ENCODE measurements at places on chromosomes 12 and 14. TPM values are rescaled to one million over a fixed set of nuclear protein-coding genes. Genes with fewer than 3 reads are reported as not detected.
A peak's percentile ranks its signal among the peaks of the same experiment; 100 is the strongest.

The MMP14 gene
- total RNA-seq, result 14.0 TPM

The PZP gene
- 0.25 TPM for total RNA-seq

DNA sequence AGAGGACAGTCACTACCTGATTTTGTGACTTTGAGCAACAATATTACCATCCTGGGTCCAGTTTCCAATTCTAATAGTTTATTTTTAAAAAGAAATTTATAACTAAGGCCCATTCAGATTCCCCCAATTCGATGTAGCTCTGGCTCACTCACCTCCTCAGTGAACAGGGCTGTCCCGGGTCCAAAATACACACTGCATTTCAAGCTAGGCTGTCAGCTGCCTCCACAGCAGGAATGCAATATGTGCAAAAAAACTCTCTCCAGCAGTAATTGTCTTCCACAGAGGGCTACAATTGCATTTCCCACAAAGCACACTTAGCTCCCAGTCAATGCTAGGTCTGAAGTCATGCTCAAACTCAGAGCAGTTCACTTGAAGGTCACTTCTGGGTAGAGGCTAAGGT, 39.3 kb upstream of the ZNF641 start:
- no peak overlapping the region for H3K27ac ChIP-seq
- H3K27me3 ChIP-seq, result no peaks in the 10 kb centered on the region
- no peaks in the 10 kb centered on the region for H3K36me3 ChIP-seq
- no peaks in the 10 kb centered on the region for H3K4me1 ChIP-seq

The PIWIL1 gene
- not detected for total RNA-seq

The INHBC gene
- total RNA-seq, result not detected

DNA sequence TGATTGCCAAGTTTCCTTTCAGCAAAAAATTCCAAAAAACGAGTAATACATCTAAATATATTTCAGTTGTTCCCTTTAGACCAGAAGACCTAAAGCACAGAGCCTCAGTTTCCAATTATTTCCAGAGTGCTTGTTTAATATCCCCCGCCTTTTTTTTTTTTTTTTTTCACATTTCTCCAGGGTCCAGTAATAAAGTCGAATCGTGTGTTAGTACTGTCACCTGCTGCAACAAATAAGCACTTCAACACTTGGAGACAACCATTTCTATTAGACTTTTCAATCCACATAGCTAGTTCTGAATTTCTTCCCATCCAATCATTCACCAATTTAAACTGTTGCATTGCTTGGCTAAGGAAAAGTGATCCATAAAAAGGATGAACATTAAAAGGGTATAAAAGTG, 13.6 kb downstream of the PDE6H start:
- no peak overlapping the region for H3K4me3 ChIP-seq
- DNase-seq, result no peak
- no peaks in the 10 kb centered on the region for H3K4me1 ChIP-seq
- H3K27me3 ChIP-seq, result no peaks in the 10 kb centered on the region
- H3K36me3 ChIP-seq, result no peaks in the 10 kb centered on the region
- no peak overlapping the region for H3K27ac ChIP-seq

The DAO gene
- total RNA-seq, result not detected

The DPF3 gene
- total RNA-seq, result 21.8 TPM

DNA sequence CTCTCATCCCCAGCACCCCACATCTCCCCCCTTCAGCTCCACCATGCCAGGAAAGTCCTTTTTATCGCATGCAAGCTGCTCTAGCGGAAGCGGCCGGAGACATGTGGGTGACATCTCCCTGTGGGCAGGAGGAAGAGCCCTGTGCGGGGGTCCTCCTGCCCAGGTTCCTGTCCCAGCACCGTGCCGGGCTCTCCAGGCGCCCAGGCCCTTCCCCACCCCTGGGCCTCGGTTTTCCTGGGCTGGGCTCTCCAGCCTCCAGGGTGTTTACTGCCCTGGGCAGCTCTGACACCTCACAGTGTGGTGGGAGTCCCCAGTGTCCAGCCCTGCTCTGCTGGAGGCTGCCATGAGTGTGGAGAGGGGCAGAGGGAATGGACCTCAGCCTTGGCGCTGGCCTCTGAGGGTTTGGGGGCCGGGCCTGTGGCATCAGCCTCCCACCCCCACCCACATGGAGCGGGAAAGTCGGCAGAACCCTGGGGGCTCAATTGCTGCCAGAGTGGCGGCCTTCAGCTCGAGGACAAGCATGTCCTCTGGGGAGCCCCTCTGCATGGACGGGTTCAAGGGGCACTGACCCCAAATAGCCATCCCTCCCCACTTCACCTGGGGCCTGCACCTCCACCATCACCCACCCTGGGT, 16.9 kb downstream of the ASPG start:
- H3K27ac ChIP-seq, result no peak overlapping the region
- H3K4me3 ChIP-seq, result no peak overlapping the region
- no peaks in the 10 kb centered on the region for H3K27me3 ChIP-seq
- no peaks in the 10 kb centered on the region for H3K36me3 ChIP-seq
- H3K4me1 ChIP-seq, result no peaks in the 10 kb centered on the region
- DNase-seq, result peak; percentile 4

DNA sequence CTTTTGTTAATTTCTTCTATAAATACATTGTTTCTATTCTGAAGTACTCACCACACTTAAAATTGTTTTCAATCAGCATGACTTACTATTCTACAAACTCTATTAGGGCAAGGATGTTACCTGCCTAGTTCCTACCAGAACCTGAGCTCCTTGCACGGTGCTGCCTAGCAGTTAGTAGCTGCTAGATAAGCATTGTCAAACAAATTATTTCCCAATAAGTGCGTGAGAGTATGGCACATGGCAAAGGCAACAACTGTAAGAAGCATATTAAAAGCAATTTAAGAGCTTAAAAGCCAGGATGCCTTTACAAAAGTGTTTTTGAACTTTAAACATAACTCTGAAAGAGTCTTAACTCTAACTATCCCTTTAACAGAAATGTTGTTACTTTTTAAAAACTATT, 8.2 kb upstream of the LYZ start:
- no peak overlapping the region for H3K27ac ChIP-seq
- H3K4me3 ChIP-seq, result no peak overlapping the region
- DNase-seq, result no peak
- H3K36me3 ChIP-seq, result no peaks in the 10 kb centered on the region

GRCh38 chr14:32427726-32428528, 98.8 kb downstream of the AKAP6 start:
- no peaks in the 10 kb centered on the region for H3K36me3 ChIP-seq
- H3K4me3 ChIP-seq, result no peak overlapping the region
- H3K27me3 ChIP-seq, result no peaks in the 10 kb centered on the region
- no peaks in the 10 kb centered on the region for H3K4me1 ChIP-seq
- DNase-seq, result no peak

The MGST1 gene
- total RNA-seq, result 17.8 TPM

The FAM181A gene
- total RNA-seq, result not detected
